ENCODE measurements at places on chromosomes 16 and 17. TPM values are rescaled to one million over a fixed set of nuclear protein-coding genes. Genes with fewer than 3 reads are reported as not detected.

DNA sequence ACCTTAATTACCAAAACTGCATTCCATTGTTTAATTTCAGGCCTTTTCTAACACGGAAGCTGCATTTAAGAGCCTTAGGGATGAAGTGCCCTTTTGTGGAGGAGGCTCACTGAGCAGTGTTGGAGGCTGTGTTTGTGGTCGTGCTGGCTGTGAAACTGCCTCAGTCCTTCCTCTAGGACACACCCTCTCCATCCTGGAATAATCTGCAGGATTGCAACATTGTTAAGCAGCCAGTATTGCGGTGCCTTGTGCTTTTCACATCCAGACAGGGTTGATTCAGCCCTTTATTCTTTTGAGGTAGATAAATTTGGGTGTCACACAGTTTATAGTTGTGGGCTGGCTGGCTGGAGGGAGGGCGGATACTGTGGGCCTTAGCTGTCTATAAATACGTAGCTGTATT is 141.6 kb downstream of the CDRT15L2 start:
- no peak for DNase-seq
- H3K27ac ChIP-seq = no peak overlapping the region
- no peak overlapping the region for H3K4me3 ChIP-seq
- peaks cover 23% of the 10 kb centered on the region for H3K27me3 ChIP-seq
- H3K4me1 ChIP-seq = no peaks in the 10 kb centered on the region
- no peaks in the 10 kb centered on the region for H3K36me3 ChIP-seq

Gene KARS1
- total RNA-seq = 182 TPM

GRCh38 chr17:57911834-57912673 is 43.2 kb downstream of the CUEDC1 start:
- H3K36me3 ChIP-seq = no peaks in the 10 kb centered on the region
- H3K4me3 ChIP-seq = no peak overlapping the region
- DNase-seq = no peak
- H3K27ac ChIP-seq = no peak overlapping the region

DNA sequence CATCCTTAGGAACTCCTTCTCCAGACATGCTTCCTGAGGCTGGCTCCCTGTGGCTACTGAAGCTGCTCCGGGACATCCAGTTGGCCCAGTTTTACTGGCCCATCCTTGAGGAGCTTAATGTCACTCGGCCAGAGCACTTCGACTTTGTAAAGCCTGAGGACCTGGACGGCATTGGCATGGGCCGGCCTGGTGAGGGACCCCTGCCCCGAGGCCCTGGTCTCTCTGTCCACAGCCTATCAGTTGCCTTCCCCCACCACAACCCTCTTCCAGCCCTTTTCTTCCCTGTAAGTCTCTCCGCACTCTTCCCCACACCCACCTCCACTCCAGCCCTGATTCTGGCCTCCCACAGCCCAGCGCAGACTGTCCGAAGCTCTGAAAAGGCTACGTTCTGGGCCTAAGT is 2.0 kb downstream of the TNK1 start:
- peaks cover 2% of the 10 kb centered on the region for H3K36me3 ChIP-seq
- H3K4me1 ChIP-seq = peaks cover 7% of the 10 kb centered on the region
- no peak for DNase-seq
- H3K27me3 ChIP-seq = peaks cover 33% of the 10 kb centered on the region
- H3K27ac ChIP-seq = no peak overlapping the region
- no peak overlapping the region for H3K4me3 ChIP-seq

DNA sequence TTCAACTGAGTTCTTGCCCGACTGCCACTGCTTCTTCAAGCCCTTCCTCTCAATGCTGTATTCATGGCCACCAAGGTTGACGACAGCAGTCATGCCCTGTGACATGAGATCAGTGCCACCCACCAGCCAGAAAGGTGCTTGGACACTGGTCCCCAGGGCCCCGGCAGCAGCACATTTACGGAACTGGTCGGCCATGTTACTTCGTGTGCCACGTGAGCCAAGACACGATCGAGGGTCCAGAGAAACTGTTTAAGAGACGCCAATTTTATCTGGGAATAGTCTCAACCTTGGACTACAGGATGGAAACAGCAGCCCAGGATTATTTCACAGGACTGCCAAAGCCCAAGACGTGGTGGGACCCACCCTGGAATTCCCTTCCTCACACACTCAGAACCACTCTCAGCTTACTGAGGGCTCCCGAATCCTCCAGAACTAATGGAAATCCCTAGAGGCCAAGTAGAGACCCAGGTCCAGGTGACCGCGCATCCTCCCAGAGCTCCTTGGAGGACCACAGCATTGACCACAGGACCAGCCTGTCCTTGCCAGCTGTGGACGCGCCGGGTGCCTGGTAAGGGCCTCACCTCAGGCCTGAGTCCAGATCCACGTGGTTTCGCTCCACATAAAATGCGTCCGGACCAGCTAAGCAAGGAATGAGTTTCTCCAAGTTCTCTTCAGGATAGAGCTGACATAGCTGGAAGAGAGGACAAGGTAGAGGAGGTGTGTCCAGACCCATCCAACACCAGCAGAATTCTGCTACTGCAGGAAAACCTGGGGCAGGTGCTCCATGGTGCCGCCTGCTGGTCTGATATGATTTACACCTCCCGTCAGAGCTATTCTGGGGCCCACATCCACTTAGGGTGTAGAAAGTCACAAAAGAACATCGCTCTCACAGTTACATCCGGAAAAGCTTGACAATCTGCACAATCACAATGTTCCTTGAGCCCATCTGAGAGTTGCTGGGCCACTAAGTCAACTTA is 28.2 kb downstream of the MAP1LC3B start:
- H3K4me3 ChIP-seq = no peak overlapping the region
- no peak overlapping the region for H3K27ac ChIP-seq
- no peaks in the 10 kb centered on the region for H3K36me3 ChIP-seq
- no peaks in the 10 kb centered on the region for H3K4me1 ChIP-seq
- no peaks in the 10 kb centered on the region for H3K27me3 ChIP-seq
- no peak for DNase-seq
